ENCODE measurements at places on chromosomes 16 and 17. TPM values are rescaled to one million over a fixed set of nuclear protein-coding genes. Genes with fewer than 3 reads are reported as not detected.

- no peaks in the 10 kb centered on the region for H3K4me1 ChIP-seq
- no peaks in the 10 kb centered on the region for H3K36me3 ChIP-seq
- no peaks in the 10 kb centered on the region for H3K27me3 ChIP-seq
- DNase-seq: peak; percentile 19
- no peak overlapping the region for H3K4me3 ChIP-seq
Measured at GRCh38 chr17:72362376-72363088, 241.7 kb downstream of the SOX9 start.

- no peak overlapping the region for H3K4me3 ChIP-seq
- no peak for DNase-seq
- no peaks in the 10 kb centered on the region for H3K4me1 ChIP-seq
- no peaks in the 10 kb centered on the region for H3K27me3 ChIP-seq
- H3K27ac ChIP-seq: no peak overlapping the region
Measured at GRCh38 chr17:28501421-28502284, 4.5 kb upstream of the FOXN1 start.

DNA sequence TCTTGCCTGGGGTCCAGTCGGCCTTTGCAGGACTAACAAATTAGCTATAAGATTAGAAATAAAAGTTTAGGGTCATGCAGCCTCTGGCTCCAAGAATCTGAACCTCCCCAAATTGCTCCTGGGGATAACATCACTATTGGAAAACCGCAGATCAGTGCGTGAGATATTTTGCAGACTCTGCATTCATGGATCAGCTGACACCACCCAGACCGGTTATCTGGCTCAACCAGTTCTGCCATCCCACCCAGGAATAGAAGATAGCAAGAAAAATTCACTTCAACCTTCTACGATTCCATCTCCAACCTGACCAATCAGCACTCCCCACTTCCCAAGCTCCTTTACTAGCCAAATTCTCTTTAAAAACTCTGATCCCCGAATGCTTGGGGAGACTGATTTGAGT lies 4.3 kb upstream of the PGS1 start:
- H3K4me3 ChIP-seq: no peak overlapping the region
- no peak for DNase-seq
- H3K27ac ChIP-seq: no peak overlapping the region
- no peaks in the 10 kb centered on the region for H3K36me3 ChIP-seq
- H3K4me1 ChIP-seq: no peaks in the 10 kb centered on the region

Gene CIITA
- 19.6 TPM for total RNA-seq

Gene OR1A1
- not detected for total RNA-seq

- H3K36me3 ChIP-seq: no peaks in the 10 kb centered on the region
- H3K27me3 ChIP-seq: no peaks in the 10 kb centered on the region
- DNase-seq: no peak
- H3K27ac ChIP-seq: no peak overlapping the region
- H3K4me1 ChIP-seq: peaks cover 4% of the 10 kb centered on the region
- no peak overlapping the region for H3K4me3 ChIP-seq
Measured at GRCh38 chr16:14180481-14180944, 109.4 kb downstream of the MRTFB start.

- no peak overlapping the region for H3K4me3 ChIP-seq
- H3K27ac ChIP-seq: no peak overlapping the region
- no peaks in the 10 kb centered on the region for H3K36me3 ChIP-seq
- DNase-seq: no peak
Measured at GRCh38 chr16:78720416-78720815, 621.0 kb downstream of the WWOX start.

Gene COASY
- total RNA-seq: 34.0 TPM

DNA sequence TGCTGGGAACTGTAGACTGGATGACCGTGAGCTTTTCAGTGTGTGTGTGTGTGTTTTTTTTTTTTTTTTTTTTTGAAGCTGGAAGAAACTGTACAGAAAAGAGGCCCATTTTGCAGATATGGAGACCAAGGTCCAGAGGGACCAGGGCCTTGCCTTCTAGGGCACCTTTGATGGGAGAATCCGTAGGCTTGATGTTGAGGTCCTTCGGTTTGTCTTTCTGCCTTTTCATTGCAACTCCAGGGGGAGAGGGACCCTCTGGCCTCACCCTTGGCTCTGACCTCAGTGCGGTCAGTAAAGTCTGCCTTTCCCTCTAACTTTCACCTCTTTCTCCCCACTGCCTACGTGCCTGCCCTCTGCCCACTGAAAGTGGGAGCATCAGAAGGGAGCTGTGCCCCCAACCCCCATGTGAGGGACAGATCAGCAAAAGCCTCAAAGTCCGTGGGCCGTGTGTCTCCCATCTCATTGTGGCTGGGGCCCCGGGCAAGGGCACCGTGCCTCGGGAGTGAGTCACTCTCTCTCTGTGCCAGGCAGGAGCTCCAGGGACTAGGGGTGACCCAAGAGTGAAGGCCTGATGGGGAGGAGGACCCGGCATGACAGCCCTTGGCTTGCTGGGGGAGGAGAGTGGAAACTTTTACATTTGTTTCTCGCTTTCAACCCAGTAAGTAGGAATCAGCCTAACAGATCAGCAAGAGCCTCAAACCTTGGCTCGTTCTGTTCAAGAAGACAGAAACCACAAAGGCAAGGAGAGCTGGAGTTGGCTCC lies 123.6 kb downstream of the CMIP start:
- H3K27ac ChIP-seq: no peak overlapping the region
- no peaks in the 10 kb centered on the region for H3K27me3 ChIP-seq
- peak; percentile 87 for DNase-seq
- H3K4me3 ChIP-seq: no peak overlapping the region
- H3K4me1 ChIP-seq: no peaks in the 10 kb centered on the region
- no peaks in the 10 kb centered on the region for H3K36me3 ChIP-seq

Gene KCNH4
- 0.32 TPM for total RNA-seq

DNA sequence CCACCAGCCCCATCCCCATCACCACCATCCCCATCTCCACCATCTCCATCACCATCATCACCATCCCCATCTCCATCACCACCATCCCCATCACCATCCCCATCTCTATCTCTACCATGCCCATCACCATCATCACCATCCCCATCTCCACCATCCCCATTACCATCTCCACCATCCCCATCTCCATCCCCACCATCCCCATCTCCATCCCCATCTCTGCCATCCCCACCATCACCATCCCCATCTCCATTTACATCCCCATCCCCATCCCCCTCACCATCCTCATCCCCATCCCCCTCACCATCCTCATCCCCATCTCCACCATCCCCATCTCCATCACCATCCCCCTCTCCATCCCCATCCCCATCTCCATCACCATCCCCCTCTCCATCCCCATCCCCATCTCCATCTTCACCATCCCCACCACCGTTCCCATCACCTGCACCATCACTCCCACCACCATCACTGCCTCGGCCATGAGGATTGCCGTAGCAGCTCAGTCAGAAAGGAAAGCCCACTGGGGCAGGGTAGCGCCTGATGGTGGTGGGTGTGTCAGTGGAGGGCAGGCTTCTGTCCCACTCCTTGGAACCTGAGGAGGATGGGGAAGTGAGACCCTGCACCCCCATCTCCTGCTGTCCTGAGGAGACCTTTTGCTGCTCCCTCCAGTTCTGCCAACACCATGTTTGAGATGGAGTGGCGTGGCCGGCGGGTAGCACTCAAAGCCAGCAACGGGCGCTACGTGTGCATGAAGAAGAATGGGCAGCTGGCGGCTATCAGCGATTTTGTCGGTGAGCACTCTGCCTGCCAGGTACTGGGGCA lies 7.5 kb downstream of the FSCN2 start:
- peaks cover 4% of the 10 kb centered on the region for H3K36me3 ChIP-seq
- no peak for DNase-seq
- no peak overlapping the region for H3K4me3 ChIP-seq

Gene CTRB1
- total RNA-seq: 6.8 TPM

GRCh38 chr17:79630821-79631639 lies 20.2 kb upstream of the RBFOX3 start:
- peak; percentile 48 for DNase-seq
- H3K27me3 ChIP-seq: no peaks in the 10 kb centered on the region
- no peaks in the 10 kb centered on the region for H3K4me1 ChIP-seq
- H3K4me3 ChIP-seq: no peak overlapping the region
- no peak overlapping the region for H3K27ac ChIP-seq

Gene DNAI2
- total RNA-seq: not detected

DNA sequence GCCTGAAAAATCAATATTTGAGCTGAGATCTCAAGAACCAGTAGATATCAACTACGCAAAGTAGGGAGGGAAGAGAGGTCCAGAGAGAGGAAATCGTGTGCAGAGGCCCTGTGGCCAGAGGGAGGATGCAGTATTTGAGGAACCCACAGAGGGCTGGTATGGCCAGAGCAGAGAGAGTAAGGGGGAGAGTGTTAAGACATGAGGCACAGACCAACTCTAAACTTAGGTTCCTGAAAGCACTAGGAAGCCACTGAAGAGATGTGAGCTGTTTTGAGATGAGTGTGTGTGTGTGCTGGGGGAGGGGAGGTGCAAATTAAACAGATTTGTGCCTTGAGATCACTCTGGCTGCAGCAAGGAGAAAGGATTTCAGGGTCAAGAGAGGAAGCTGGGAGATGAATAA lies 10.9 kb downstream of the SLC13A2 start:
- no peak for DNase-seq
- no peak overlapping the region for H3K4me3 ChIP-seq
- H3K27me3 ChIP-seq: no peaks in the 10 kb centered on the region
- no peaks in the 10 kb centered on the region for H3K36me3 ChIP-seq
- no peaks in the 10 kb centered on the region for H3K4me1 ChIP-seq
- H3K27ac ChIP-seq: no peak overlapping the region

- peaks cover 4% of the 10 kb centered on the region for H3K36me3 ChIP-seq
- peak overlapping the region; percentile 71 for H3K4me3 ChIP-seq
- no peak for DNase-seq
- H3K27ac ChIP-seq: no peak overlapping the region
- no peaks in the 10 kb centered on the region for H3K4me1 ChIP-seq
Measured at GRCh38 chr16:89720551-89720812, 216 bp downstream of the VPS9D1 start.

Gene NPIPB12
- 79.9 TPM for total RNA-seq

DNA sequence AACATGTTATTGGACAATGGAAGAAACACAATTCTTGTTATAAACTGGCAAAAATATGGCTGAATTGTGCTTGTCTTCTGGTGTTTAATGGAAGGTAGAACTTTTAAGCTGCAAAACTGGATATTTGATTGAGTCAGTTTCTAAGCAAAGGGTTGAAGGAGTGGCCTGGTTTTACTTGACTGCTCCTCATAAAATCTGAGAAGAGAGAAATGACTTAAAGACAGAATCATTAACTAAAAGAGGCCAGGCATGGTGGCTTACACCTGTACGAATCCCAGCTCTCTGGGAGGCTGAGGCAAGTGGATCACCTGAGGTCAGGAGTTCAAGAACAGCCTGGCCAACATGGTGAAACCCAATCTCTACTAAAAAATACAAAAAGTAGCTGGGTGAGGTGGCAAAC lies 770.7 kb downstream of the CDH11 start:
- H3K27me3 ChIP-seq: no peaks in the 10 kb centered on the region
- no peak for DNase-seq
- H3K27ac ChIP-seq: no peak overlapping the region
- no peaks in the 10 kb centered on the region for H3K4me1 ChIP-seq
- H3K4me3 ChIP-seq: no peak overlapping the region

- peak; percentile 75 for DNase-seq
- H3K27ac ChIP-seq: peak overlapping the region; percentile 9
Measured at GRCh38 chr16:85195900-85196772, 83.9 kb upstream of the CIBAR2 start.

DNA sequence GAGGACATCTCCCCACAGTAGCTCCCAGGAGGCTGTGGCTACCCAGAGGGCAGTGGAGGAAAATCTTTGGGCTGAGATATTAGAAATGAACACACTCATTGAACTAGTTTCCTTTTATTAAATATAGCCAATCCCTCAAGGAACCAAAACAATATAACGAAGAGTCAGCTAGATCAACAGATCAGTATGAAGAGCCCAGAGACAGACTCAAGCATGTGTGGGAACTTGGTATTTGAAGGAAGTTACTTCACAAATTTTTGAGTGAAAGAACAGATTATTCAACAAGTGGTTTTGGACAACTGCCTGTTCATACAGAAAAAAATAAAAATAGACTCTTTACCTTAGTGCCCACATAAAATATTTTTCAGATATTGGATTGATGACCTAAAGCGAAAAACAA lies 183.6 kb upstream of the PMFBP1 start:
- H3K4me3 ChIP-seq: no peak overlapping the region
- H3K4me1 ChIP-seq: no peaks in the 10 kb centered on the region
- no peaks in the 10 kb centered on the region for H3K27me3 ChIP-seq

DNA sequence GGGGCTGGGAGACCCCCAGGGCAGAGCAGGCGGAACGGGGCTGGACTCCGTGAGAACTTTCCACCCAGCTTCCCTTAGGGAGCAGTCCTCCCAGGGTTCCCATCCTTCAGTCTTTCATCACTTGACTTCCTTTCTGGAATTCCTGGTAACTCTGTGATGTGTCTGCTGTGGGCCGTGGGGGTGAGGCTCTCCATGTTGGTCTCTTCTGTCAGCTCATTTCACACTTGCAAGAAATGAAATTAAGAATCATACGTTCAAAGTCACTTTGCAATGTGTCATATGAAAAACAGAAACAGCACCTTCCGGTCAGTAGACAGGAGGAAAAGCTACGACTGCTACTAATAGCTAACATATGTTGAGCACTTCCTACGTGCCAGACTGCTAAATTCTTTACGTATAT lies 5.4 kb upstream of the BBS2 start:
- no peak overlapping the region for H3K4me3 ChIP-seq
- no peaks in the 10 kb centered on the region for H3K4me1 ChIP-seq
- DNase-seq: no peak
